ENCODE measurements at places on chromosomes 2 and 18.
A peak's percentile ranks its signal among the peaks of the same experiment; 100 is the strongest.

DNA sequence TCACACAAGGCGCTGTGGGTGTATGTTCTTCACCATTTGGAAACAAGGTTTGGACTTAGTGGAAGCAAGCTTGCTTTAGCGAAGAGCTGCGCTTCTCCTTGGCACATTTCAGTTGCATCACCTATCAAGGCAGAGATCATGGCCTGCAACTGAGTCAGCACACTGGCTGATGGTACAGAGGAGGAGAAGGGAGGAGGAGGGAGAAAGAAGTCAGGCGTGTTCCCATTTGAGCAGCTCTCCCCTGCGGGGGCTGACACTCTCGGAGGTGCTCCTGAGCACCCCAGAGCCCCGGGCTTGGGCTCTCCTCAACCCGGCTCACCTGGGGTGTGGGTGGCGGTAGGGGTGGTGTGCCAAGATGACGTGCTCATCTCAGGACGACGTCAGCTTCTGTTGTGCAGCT, 6.0 kb upstream of the SERPINB5 start:
- DNase-seq: no peak

DNA sequence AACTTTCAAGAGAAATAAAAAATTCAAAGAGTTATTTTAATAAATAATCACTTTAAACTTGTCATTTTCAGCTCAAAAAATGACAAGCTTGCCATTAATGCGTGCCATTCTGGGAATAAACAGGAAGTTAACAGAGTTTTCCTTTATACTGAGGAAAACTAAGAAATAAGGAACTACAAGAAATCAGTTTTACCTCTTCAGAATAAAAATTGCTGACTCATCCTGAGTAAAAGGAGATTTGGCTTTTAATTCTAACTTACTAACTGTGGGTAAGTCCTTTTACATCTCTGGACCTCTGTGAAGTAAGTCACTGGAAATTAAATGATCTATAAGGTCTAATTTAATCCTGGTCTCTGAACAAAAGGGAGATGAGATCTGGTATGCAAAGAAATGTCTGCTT, 16.1 kb downstream of the CEBPZ start:
- no peak for DNase-seq

- DNase-seq: no peak
These were observed 100.9 kb downstream of the WDSUB1 start for GRCh38 chr2:159185401-159186130.

- no peak for DNase-seq
These were observed 25.1 kb downstream of the THNSL2 start for GRCh38 chr2:88195246-88195645.

GRCh38 chr2:41949883-41950665, 97.7 kb upstream of the PKDCC start:
- no peak for DNase-seq

GRCh38 chr2:42195559-42195958, 26.4 kb downstream of the EML4 start:
- no peak for DNase-seq

- no peak for DNase-seq
These were observed 50.9 kb downstream of the COL3A1 start for GRCh38 chr2:189024901-189025618.

- no peak for DNase-seq
These were observed 86.4 kb upstream of the RMDN2 start for GRCh38 chr2:37838541-37839167.

DNA sequence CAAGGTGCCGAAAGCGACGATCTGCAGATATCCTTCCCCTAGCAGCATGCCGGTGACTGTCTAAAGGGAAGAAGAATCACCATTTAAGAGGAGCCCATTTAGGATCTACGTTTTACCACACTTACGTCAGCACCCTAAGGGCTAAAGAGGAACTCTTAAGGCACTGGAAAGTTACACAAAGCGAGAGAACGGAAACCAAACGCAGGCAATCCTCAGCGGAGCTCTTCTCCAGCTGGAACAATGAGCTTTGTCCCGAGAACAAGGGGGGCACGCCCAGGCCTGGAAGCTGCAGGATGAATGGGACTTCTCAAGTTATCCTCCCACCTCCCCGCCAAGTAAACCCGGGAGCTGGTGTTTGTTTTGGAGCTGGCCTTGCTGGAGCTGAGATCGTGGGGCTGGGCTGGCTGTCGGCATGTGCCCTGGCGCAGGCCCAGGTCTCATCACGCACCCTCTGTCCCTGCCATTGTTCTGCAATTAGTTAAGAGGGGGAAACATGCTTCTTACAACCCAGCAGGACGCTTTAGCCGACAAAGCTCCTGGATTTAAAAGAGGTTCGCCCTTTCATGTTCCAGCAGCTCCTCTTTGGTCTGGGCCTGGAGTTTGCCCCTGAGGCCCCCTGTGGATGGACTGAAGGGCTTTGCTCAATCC, 36.4 kb downstream of the PXDN start:
- peak; percentile 87 for DNase-seq

DNA sequence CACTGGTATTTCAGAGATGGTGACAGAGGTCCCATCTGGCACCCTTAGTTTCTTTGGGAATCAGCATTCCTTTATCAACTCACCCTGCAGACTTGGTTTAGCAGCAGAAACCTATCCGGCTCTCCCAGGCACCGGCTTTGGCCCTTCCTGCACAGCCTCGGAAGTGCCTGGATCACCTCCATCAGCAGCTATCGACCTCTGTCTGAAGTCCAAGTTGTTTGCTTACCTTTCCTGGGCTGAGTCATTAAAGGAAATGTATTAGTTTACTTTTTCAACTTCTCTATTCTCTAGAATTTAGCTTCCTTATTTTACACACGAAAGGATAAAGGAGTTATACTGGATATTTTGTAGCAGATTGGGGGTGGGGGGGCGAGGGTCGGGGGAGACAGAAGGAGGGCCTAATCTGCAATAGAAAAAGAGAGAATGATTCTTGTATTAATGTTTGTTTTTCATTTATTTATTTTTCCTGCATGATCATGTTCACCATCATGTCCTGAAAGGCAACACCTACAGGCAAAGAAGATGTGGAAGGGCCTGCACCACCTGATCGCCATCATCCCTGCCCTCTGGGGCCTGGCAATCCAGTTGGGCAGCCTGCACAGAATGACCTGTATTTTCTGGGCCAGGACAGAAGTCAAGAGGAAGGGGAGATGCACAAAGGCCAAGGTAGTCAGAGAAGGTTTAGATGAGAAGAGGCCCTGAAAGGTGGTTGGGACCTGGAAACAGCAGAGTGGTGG, 22.1 kb upstream of the MAT2A start:
- no peak for DNase-seq

GRCh38 chr2:135074216-135074615, 22.1 kb downstream of the RAB3GAP1 start:
- no peak for DNase-seq

GRCh38 chr2:75647771-75648170, 1.2 kb downstream of the MRPL19 start:
- no peak for DNase-seq

GRCh38 chr2:208872591-208872990, 466.0 kb downstream of the PTH2R start:
- DNase-seq: no peak

- peak; percentile 16 for DNase-seq
These were observed 506 bp downstream of the BMPR2 start for GRCh38 chr2:202376460-202377206.

DNA sequence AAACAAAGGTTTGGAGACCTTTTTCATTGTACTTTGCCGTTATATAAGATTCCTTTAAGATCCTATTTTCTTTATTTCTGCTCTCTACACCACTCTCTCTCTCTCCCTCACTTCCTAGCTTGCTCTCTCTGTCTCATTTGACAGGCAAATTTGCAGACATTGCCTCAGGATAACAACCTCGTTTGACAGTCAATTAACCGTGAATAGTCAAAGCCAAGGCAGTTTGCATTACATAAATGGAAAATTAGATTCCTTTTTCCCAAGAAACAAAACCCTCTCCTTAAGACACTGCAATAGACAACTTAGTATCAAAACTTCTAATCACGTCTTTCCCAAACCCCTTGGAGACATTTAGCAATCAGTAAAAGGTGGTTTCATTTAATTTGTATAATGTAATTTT, 7.4 kb downstream of the SKOR2 start:
- no peak for DNase-seq

- no peak for DNase-seq
These were observed 67.0 kb downstream of the FAM161A start for GRCh38 chr2:61786876-61787275.

GRCh38 chr2:109128616-109129355, at the start of gene SH3RF3:
SH3RF3 (plus strand) TSS chr2:109129205.
- DNase-seq: no peak

DNA sequence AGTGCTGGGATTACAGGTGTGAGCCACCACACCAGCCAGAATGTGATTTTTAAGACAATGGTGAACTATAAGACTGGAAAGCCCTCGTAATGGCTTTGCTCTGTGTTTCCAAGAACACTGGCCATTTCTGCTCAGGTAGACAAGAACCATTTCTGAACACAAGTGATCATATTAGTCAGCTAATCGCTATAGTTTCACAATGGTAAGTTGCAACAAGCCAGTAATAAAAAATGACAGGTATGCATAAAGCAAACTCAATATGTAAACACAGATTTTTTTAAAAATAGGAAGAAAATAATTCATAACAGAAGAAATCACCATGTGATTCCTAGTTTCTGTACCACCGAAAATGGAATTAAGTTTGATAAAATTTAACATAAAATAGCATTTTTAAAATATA, 166.5 kb downstream of the THADA start:
- DNase-seq: no peak
